Activated naive CD4-positive, alpha-beta T cell treated with Interleukin-2 at 50 U/mL for 16 hours (primary cell): ENCODE measurements at places on chromosomes 1 and 21.
A peak's percentile ranks its signal among the peaks of the same experiment; 100 is the strongest.

GRCh38 chr1:27955076-27955475 lies 4.7 kb upstream of the XKR8 start:
- DNase-seq: no peak

DNA sequence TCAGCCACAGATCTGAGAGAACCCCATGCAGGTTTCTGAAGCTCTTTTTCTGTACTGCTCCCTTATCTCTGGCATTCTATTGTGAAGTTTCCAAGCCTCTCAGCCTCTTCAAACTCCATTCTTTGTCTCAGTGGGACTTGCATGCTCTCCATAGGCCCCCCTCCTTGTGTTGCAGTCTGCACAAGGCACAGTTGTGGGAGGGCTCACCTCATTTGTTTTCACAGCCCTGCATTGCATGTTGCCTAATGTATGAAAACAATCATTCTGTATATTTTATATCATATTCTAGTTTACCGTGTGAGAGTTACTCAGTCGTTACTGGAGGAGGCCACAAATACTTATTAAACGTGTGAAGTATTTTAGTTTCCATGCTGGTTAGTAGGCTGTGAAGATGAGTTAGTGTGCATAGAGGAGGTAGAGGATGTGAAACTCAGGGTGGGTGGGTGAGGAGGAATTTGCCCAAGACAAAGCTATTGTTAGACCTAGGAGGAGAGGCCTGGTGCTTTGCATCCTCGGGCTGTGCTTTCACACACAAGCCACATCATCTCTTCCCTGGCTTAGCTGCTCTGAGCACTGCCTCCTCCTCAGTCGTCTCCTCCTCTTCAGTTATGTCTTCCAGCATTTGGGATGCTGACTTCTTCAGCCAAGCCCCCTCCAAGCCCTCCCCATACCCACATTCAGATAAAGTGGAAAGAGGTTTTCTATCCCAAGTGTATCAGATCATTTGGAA lies 7.8 kb upstream of the CHI3L2 start:
- peak; percentile 61 for DNase-seq

GRCh38 chr1:201282931-201283829 lies at the start of gene PKP1:
Gene PKP1, plus strand, starts transcription at chr1:201283506. Its CDS starts 197 bp downstream, at chr1:201283703.
- DNase-seq: peak; percentile 11

GRCh38 chr1:65308781-65309303 lies 501 bp upstream of the DNAJC6 start:
- no peak for DNase-seq
